Central memory CD8-positive, alpha-beta T cell (primary cell): ENCODE measurements at places on chromosomes 1 and 21.

DNA sequence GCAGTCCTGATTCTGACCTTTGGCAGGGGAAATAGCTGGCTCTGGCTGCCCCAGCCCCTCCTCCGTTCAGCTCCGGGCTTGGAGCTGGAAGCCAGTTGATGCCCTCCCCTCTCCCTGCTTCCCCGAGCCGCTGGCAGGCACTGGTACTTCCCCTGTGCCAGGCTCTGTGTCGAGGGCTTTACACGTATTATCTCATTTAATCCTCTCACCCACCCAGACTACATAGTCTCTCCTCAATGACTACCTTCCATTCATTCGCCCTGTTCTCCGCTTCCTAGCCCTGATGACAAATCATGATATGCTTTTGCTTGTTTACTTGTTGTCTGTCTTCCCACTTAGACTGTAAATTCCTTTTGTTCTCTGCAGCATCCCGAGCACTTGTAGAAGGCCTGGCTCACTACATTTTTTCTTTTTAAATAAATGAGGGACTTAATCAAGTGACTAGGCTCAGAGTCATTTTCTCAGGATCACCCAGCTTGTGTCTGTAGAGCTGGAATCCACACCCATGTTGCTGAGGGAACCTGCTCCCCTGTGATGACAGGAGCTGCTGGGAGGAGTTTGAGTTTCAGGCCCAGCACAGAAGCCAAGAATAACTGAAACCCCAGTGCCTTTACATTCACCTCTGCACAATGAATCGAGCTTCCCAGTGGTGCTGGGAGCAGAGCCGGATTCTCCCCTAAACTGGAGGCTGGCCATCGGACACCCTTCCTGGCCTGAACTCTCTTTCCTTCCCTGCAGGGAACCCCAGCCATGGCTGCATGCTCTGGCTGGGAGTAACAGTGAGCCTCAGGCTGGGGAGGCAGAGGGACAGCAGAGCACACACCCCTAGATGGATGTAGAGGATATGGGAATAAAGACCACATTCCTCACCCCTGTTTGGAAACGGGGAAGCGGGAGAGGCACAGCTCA, 58.3 kb downstream of the UBIAD1 start:
- no peak overlapping the region for H3K4me3 ChIP-seq
- no peaks in the 10 kb centered on the region for H3K36me3 ChIP-seq
- no peak overlapping the region for H3K27ac ChIP-seq
- peaks cover 25% of the 10 kb centered on the region for H3K27me3 ChIP-seq
- peaks cover 7% of the 10 kb centered on the region for H3K4me1 ChIP-seq

- no peak overlapping the region for H3K4me3 ChIP-seq
- no peak overlapping the region for H3K27ac ChIP-seq
- no peaks in the 10 kb centered on the region for H3K36me3 ChIP-seq
- H3K4me1 ChIP-seq, result no peaks in the 10 kb centered on the region
- no peaks in the 10 kb centered on the region for H3K27me3 ChIP-seq
- no peak for DNase-seq
Measured at GRCh38 chr21:26471099-26471471, 102.0 kb downstream of the CYYR1 start.

GRCh38 chr1:70498666-70499065, 87.6 kb downstream of the CTH start:
- H3K27ac ChIP-seq, result no peak overlapping the region
- no peak for DNase-seq
- H3K4me1 ChIP-seq, result no peaks in the 10 kb centered on the region
- H3K4me3 ChIP-seq, result no peak overlapping the region
- H3K36me3 ChIP-seq, result peaks cover 2% of the 10 kb centered on the region

- H3K36me3 ChIP-seq, result no peaks in the 10 kb centered on the region
- no peaks in the 10 kb centered on the region for H3K27me3 ChIP-seq
- no peak overlapping the region for H3K4me3 ChIP-seq
- H3K27ac ChIP-seq, result no peak overlapping the region
- H3K4me1 ChIP-seq, result no peaks in the 10 kb centered on the region
Measured at GRCh38 chr21:15293240-15293639, 228.4 kb upstream of the NRIP1 start.

GRCh38 chr1:226131639-226132038, 54.9 kb downstream of the ACBD3 start:
- H3K27me3 ChIP-seq, result no peaks in the 10 kb centered on the region
- H3K4me1 ChIP-seq, result peaks cover 14% of the 10 kb centered on the region
- no peaks in the 10 kb centered on the region for H3K36me3 ChIP-seq
- no peak overlapping the region for H3K4me3 ChIP-seq
- DNase-seq, result no peak
- H3K27ac ChIP-seq, result no peak overlapping the region

DNA sequence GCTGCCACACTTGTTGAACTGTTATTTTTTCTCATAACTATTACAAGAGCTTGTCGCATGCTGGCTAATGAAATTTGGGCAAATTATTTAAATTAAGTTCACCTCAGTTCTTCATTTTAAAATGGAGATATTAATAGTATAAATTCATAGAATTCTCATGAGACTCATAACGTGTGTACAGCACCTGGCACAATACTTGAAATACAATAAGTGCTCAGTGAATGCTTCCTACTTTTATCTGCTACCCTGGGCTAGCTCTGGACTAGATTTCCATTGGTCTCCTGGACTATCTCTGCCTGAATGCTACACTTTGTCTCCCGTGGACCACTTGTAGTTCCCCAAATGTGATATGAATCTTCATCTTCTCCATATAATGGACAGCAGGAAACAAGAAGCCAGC, 919 bp downstream of the SLAMF6 start:
- peak overlapping the region; percentile 87 for H3K27ac ChIP-seq
- peak overlapping the region; percentile 88 for H3K4me3 ChIP-seq
- no peak for DNase-seq
- peaks cover 74% of the 10 kb centered on the region for H3K4me1 ChIP-seq
- H3K36me3 ChIP-seq, result peaks cover 28% of the 10 kb centered on the region
- H3K27me3 ChIP-seq, result no peaks in the 10 kb centered on the region

- H3K27me3 ChIP-seq, result peaks cover 32% of the 10 kb centered on the region
- H3K36me3 ChIP-seq, result peaks cover 1% of the 10 kb centered on the region
- peak overlapping the region; percentile 18 for H3K27ac ChIP-seq
- no peak overlapping the region for H3K4me3 ChIP-seq
- no peak for DNase-seq
Measured at GRCh38 chr1:11311816-11312755, 39.1 kb downstream of the UBIAD1 start.

DNA sequence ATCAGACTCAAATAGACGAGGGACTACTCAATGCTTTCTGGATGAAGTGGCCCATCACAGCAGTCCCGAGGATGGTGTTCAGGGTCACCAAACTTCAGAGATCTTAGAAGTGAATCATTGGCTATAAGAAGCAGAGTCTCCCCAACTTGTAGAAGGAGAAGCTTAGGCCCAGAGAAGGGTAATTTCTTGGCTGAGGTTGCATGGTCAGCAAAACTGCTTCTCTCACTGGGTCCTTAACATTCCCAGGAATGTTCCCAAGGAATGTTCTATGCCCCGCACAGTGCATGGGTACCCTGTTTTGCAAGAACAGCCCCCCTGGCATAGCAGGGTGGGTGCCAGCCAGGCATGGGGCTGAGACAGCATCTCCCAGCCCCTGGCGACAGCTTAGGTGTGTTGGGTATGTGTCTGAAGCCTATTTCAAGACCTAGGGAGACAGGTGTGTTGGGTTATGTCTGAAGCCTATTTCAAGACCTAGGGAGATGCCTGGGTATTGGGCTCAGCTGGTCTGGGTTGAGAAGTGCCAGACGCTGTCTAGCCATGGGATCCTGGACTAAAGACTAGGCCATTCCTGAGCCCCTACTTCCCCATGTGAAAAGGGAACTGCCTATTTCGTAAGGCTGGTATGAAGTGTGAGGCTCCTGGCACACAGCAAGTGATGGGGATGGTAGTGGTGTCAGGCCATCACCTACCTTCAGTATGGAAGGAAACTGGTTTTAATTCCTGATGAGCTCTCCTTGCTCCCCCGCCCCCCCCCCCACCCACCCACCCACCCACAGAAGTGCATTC, 26.1 kb downstream of the PADI6 start:
- no peaks in the 10 kb centered on the region for H3K27me3 ChIP-seq
- DNase-seq, result no peak
- H3K4me1 ChIP-seq, result peaks cover 2% of the 10 kb centered on the region
- H3K27ac ChIP-seq, result no peak overlapping the region
- no peaks in the 10 kb centered on the region for H3K36me3 ChIP-seq

DNA sequence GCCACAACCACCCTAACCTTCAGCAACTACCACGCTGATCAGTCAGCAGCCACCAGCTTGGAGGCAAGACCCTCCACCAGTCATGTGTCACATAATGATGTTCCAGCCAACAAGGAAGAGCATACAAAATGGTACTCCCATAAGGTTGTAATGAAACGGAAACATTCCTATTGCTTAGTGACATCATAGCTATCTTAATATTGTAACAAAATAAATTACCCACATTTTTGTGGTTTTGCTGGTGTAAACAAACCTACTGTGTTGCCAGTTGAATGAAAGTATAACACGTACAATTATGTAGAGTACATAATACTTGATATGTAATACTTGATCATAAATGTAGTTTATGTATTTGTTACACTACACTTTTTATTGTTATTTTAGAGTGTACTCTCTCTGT, 1363.2 kb upstream of the ADGRL4 start:
- no peaks in the 10 kb centered on the region for H3K4me1 ChIP-seq
- DNase-seq, result no peak
- H3K4me3 ChIP-seq, result no peak overlapping the region
- no peaks in the 10 kb centered on the region for H3K27me3 ChIP-seq

- no peaks in the 10 kb centered on the region for H3K36me3 ChIP-seq
- H3K4me1 ChIP-seq, result no peaks in the 10 kb centered on the region
- no peak overlapping the region for H3K4me3 ChIP-seq
- peaks cover 1% of the 10 kb centered on the region for H3K27me3 ChIP-seq
- no peak for DNase-seq
Measured at GRCh38 chr1:17653276-17653675, 101.9 kb upstream of the ACTL8 start.

- no peaks in the 10 kb centered on the region for H3K4me1 ChIP-seq
- H3K4me3 ChIP-seq, result no peak overlapping the region
- no peak for DNase-seq
- H3K27me3 ChIP-seq, result no peaks in the 10 kb centered on the region
- no peak overlapping the region for H3K27ac ChIP-seq
Measured at GRCh38 chr21:25127007-25127406, 480.3 kb downstream of the MRPL39 start.

DNA sequence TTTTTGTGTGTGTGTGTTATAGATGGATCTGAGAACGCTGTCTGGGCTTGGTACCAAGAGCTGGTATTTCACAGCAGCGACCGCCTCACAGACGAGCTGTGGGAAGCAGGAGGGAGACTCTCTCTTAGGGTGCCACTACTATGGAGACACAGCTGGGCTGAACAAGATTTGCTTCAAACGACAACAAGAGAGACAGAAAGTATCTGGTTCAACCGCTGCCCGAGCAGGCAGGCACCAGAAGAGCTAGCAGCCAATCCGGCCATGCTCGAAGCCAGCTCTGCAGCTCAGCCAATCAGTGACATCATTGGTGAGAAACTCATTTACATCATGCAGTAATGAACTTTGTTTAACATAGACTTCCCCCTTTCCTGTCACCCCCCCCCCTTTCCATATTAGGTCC, 341.3 kb downstream of the USP25 start:
- no peak for DNase-seq
- no peak overlapping the region for H3K4me3 ChIP-seq
- no peak overlapping the region for H3K27ac ChIP-seq
- H3K27me3 ChIP-seq, result no peaks in the 10 kb centered on the region
